ENCODE measurements at places on chromosomes 5 and 9.

DNA sequence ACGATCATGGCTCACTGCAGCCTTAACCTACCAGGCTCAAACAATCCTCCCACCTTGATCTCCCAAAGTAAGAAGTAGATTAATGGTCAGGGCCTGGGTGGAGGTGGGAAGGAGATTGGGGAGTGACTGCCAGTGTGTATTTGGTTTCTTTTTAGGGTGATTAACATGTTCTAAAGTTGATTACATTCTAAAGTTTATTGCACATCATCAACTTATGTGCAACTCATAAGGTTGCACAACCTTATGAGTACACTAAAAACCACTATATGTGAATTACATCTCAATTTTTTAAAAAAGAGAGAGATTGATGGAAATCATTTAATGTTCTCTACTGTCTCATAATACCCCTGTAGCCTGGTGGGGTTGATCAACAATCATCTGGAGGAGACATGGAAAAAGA lies 218.1 kb downstream of the AOPEP start:
- DNase-seq: no peak

DNA sequence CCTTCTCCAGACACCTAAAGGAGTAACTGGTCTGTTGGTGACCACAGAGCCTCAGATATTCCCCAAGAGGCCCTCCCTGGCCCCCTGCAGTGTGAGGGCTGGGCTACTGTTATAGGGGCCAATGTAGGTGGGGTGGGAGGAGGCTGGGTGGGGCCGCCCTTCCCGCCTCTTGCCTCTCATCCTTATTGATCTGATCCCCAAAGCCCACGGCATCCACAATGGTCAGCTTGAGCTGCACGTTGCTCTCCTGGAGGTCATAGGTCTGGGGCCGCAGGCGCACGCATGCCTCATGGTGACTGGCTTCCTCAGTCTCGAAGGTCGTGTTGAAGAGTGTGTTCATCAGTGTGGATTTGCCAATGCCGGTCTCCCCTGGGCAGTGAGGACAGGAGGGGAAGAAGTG lies 13.0 kb downstream of the SEPTIN8 start:
- DNase-seq: no peak

DNA sequence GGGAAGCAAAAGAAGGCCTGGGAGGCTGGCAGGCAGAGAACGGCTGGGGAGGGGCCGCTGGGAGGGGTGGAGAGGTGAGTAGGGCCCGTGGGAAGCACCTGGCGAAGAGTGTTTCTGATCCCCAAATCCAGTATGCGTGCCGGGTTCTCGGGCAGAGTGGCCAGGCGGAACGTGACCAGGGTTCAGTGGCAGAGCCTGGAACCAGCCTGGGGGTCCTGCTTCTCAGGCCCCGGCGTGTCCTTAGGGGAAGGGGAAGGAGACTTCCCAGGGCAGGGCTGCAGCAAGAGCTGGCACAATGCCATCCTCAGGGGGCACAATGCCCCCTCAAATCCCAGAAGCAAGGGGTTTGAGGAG lies 25.5 kb upstream of the IER5L start:
- no peak for DNase-seq

DNA sequence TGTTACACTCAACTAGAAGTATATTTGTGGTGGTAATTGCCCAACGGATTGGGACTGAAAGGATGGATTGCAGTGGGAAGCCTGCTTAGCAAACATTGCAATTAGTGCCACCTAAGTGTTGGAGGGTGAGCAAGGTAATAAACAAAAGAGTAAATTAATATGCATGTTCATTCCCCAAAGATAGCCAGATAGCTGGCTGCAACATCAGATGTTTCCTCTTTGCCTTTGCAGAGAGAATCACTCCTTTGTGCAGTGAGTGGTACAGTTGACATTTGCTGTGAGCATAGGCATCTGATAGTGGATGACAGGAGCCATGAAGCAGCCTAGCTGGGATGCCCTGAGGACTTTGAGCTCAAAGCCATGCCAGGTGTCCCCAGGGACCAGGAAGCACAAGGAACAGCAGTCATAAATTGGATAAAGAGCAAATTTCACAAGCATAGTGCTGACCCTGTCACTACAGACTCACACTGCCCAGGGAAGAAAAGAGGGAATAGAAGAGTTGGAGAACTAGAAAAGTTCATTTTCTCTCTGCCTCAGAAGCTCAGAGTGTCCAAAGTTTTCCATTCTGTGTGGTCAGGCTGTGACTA lies 336.1 kb upstream of the SLC30A5 start:
- no peak for DNase-seq
